ENCODE measurements at places on chromosomes 7 and 10.

- DNase-seq: no peak
Observed at GRCh38 chr10:24170199-24170598, 38.7 kb upstream of the KIAA1217 start.

GRCh38 chr7:73717991-73718405 is 1.5 kb downstream of the STX1A start:
- peak; percentile 88 for DNase-seq

- DNase-seq: no peak
Observed at GRCh38 chr10:52472406-52473146, 158.5 kb downstream of the DKK1 start.

GRCh38 chr7:78496096-78496630 is 697.6 kb downstream of the PHTF2 start:
- DNase-seq: no peak

DNA sequence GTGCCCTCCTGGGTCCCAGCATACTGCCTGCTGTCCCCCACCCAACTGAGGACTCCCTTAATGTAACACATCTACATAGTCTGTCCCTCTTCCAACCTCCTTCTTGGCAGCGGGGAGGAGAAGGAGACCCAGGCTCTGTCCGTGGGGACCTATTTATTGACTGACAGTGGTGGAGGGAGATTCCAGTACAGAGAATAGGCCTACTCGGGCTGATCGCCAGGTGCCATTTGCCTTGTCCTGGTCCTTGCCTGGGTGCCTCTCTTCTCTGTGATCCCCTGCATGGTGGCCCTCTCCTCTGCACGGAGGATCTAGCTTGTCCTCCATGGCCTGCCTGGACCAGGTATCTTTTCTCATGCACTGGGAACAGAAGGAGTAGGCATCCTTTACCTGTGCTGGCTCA is 17.0 kb downstream of the GHRHR start:
- DNase-seq: no peak
